ENCODE measurements at places on chromosomes 3 and 15.

- no peak for DNase-seq
Observed at GRCh38 chr3:117191245-117191644, 481.7 kb downstream of the TUSC7 start.

GRCh38 chr3:146948186-146948585, 343.0 kb upstream of the PLSCR5 start:
- no peak for DNase-seq

- no peak for DNase-seq
Observed at GRCh38 chr3:135451037-135451785, 514.3 kb upstream of the PPP2R3A start.

GRCh38 chr3:194447161-194447560, 39.6 kb downstream of the ATP13A3 start:
- no peak for DNase-seq

DNA sequence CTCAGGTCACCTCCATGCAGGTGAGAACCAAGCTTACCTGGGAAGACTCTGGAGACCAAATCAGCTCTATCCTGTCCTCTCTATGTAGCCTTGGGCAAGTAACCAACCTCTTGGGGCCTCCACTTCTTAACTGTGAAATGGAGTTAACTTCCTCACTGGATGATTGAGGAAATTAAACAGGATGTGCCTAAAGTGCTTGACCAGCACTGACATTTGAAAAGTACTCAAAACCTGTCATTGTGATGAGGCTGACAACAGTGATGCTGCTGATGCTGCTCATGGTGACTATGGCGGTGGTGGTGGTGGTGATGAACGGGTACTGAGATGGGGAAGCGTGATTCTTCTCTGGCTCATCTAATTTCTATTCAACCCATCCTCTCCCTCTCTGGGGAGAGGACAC, 22.3 kb downstream of the VIPR1 start:
- no peak for DNase-seq

GRCh38 chr3:128551451-128551850, 58.5 kb upstream of the GATA2 start:
- DNase-seq, result no peak

DNA sequence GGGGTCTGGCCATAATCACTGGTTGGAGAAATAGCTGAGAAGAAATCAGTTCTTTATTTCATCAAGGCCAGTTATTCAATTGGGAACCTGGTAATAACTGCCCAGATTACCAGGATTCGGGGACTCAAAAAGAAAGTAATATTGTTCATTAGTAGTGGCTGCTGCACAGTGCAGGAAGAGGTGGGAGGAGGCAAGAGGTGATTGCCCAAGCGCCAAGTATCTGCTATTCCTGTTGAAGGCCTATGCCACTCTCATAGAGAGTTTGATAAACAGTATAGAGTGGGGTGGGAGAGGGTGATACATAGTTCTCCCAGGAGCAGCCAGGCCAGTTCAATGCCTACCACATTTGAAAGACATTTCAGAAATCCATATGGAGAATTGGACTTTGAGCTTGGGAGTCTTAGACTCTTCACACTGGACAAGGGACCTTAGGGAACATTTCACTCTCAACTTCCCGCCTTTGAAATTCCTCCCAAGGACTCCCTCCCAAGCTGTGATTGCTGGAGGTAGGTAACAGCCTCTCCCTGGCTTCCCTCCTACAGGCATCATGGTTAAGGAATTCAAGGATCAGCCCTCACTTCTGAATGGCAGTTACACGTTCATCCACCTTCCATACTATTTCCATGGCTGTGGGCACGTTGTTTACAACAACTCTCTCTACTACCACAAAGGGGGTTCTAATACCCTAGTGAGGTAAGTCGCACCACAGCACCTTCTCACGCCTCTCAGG, 59.8 kb downstream of the GLDN start:
- DNase-seq, result no peak

- no peak for DNase-seq
Observed at GRCh38 chr3:10015461-10015904, 10.8 kb upstream of the FANCD2 start.

DNA sequence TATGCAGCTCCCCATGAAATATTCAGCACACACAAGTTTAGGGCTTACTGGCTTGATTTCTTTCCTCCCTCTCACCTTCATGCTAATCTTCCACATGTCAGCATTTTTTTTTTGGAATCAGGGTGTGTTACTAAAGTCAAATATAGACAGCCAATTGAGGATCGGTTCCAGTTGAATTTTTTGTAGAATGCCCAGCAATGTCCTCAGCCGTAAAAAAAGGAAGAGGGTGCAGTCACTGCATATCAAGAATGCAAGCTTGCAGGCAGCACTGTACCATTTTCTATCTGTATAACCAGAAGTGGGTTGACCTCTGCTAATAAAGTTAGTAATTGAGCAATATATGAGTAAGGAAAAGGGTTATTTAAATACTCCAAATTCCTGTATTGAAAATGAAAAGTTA, 51.4 kb upstream of the CHMP2B start:
- DNase-seq, result no peak

DNA sequence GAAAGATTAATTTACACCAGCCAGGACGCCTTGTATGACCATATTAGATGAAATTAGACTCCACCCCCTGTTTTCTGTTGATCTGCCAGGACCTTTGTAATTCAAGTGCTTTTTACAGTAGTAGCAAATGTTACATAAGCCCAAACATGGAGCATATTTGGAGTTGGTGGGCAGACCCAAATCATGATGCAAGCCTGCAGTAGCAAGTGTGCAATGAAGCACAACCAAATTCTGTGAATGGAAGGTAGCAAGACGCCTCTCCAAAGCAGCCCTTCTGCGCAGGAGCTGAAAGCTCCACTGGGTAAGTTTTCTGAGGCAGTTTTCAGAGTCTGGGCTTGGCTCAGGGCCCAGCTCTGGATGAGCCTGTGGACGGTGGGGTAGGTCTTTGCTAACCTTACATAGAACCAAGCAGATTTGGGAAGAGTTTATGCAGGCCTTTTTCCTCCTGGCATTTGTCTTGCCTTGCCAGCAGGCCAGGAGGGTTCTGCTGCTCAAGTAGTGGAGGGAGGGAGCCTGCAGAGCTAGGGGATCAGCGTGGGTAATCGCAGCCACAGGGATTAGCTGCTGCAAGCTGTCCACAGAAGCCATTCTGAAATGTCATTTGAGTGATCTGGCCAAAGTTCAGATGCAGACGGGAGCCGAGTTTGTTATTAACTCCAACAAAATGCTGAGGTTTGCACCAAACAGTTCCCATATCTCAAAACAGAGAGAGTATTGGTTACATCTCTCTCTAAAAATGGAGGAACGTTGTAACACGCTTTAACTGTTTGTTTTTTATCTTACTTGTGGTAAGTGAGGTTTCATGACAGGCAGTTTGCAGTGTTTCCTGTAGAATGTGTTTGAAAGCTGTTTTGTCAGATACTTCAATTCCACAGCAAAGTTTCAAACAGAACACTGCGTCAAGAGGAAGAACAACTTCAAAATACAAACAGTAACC, 55.4 kb downstream of the PSMD6 start:
- DNase-seq, result no peak

DNA sequence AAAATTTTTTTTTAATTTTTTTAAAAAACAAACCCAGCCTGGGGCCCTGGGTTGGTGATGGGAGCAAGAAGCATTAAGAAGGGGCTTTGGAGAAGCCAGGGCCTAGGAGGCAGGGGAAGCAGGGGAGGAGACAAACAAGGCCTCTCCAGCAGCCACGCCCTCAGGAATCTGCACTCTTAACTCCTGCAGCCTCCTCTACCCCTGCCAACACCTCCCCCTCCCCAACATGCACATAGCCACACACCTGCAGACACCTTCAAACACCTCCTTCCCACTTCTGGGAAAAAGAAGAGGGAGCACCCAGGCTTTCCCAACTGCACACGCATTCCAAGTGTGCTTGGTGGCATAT, 2.7 kb upstream of the DCAF1 start:
- DNase-seq, result no peak

- no peak for DNase-seq
Observed at GRCh38 chr3:31707286-31707685, 174.6 kb downstream of the STT3B start.

DNA sequence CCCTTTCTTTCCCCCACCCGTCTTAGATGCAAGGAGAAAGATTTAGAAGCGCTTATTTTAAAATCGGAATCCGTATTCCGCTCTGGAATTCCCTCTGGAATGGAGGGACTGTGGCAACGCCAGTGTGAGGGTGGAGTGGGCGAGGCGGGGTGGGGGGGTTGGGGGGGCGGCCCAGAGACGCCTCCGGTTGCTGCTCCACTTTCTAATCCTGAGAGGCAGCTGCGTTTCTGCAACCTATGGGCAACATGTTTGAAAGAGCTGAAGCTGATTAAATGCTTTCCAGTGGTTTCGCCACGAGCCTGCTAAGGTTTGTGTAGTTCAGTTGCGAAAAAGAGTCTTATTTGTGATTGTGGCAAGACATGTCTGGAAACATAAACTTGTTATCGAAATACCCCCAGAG, at the start of gene CCK:
Gene CCK, minus strand, starts transcription at position 101 of the 400 bp plus-strand sequence. CDS start 2,555 bp downstream, outside the sequence.
- no peak for DNase-seq

- no peak for DNase-seq
Observed at GRCh38 chr3:49025005-49025792, 3.3 kb downstream of the NDUFAF3 start.
